ENCODE measurements at places on chromosomes 6 and 20.

GRCh38 chr6:39037707-39038106 lies 10.9 kb upstream of the GLP1R start:
- DNase-seq: no peak

DNA sequence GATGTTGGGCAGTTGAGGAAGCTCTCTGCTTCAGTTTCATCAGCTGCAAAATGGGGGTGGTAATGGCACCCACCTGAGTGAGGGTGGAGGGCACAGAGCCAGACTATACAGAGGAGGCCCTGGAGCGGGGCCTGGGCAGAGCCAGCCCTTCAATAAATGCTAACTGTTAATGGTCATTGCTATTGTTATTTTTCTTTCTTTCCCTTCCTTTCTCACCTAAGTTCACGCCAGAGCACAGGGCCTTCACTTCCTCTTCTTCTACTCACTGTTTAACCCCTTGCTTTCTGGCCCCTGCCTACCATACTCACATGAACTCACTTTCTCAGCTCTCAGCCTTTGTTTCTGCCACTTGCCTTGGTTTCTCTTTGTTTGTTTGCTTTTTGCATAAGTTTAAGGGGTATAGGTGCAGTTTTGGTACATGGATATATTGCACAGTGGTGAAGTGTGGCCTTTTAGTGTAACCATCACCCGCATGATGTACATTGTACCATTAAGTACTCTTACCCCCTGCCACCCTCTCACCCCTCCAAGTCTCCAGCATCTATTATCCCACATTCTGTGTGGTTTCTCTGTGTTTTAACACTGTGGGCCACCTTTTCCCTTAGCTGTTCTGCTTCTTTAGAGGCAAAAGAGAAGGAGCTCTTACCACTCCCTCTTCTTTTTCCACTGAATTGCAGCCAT lies 7.5 kb upstream of the RREB1 start:
- DNase-seq: no peak

- DNase-seq: no peak
Observed at GRCh38 chr6:143141442-143141841, 80.8 kb downstream of the AIG1 start.

GRCh38 chr6:139743664-139744437 lies 369.4 kb upstream of the CITED2 start:
- no peak for DNase-seq

DNA sequence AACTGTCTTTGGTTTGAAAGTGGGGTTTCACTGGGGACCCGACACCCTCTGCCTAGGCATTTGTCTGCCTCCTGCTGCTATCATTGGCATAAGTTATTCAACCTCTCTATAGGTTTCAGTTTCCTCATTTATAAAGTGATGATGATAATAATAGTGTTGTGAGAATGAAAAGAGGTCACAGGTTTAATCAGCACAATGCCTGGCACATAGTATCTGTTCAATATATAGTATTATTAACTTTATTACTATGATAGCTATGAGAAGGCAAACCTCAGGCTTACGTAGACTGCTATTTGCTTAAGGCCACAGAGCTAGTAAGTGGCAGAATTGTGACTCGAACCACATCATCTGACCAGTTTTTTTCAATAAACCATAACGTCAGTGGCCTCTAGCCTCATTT lies 256.8 kb downstream of the CDKAL1 start:
- no peak for DNase-seq

GRCh38 chr6:32370505-32370904 lies 1.2 kb downstream of the TSBP1 start:
- no peak for DNase-seq

DNA sequence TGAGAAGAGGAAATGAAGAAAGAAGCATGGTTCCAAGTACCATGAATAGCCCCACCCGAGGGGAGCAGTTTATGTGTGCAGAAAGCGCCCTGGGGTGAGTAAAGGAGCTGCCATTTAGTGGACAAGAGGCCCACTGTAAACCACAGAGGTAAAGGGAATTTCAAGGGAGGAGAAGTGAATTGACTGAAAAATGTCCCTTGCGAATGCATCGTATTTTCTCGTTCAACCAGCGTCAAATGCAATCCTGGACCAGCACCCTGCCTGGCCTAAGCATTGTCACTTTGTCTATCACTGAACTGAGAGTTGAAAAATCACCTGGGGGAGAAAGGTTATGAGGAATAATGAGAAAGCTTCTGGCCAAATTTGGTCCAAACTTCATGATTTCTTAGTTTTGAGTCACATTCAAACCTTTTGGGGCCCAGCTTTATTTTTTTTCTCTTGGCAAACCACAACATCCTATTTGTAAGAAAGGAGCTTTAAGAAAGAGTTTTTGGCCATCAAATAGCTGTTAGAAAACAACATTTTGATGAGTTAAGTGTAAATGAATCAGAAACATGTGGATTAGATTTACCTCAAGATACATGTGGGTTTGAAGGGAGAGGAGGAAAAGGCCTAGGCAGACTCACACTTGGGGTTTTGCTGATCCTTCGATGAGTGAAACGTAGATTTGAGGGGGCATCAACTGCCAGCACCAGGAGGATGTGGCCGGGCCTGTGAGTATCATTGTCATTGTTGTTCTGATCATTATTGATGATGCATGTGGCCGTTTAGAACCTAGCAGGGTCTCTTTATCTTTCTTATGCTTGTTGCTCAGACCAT lies 214.0 kb downstream of the CLIC5 start:
- DNase-seq: no peak

- no peak for DNase-seq
Observed at GRCh38 chr6:168100011-168100802, 21.2 kb upstream of the FRMD1 start.

DNA sequence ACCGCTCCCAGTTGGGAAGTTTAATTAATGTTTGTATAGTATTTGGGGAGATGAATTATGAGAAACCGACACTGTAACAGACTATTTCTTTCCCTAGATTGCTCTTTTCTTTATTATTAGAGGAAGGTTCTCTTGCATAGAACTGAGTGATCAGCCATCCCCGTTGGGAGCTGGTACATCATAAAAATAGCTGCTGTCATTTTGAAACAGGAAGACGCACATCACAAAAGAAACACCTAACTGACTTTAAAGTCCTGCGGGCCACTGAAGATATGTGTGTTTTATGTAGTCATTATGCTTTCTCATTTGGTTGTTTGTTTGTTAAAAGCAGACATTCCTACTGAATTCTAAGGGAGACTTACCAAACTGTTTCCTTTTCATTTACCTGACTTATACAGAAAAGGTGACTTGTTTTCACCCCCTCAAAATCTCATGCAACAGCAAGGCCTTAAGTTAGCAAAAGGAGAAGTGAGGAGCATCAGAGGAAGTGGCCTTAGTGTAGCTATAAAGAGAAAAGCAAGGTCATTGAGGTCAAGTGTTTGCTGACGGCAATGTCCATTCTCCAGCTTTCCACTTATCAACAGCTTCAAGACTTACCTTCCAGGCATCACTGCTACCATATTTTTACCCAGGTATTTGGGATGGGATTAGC lies 91.0 kb downstream of the PKHD1 start:
- no peak for DNase-seq

GRCh38 chr20:46056970-46057855 lies 28.2 kb downstream of the SLC12A5 start:
- no peak for DNase-seq

DNA sequence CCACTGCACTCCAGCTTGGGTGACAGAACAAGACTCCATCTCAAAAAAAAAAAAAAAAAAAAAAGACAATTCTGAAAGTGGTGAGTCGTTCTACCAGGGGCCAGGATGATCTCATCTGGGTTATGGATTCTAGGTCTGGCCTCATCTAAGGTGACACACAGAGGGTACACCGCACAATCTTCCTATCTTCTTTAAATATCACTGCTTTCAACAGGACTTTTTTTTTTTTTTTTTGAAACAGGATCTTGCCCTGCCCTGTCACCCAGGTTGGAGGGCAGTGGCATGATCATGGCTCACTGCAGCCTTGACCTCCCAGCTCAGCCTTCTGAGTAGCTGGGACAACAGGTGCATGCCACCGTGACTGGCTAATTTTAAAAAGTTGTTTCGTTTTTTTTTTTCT lies 67.7 kb downstream of the SLC16A10 start:
- DNase-seq: no peak

- no peak for DNase-seq
Observed at GRCh38 chr6:53647462-53648094, 18.0 kb downstream of the KLHL31 start.

GRCh38 chr20:25397821-25398220 lies 7.2 kb upstream of the ABHD12 start:
- no peak for DNase-seq

GRCh38 chr20:1875762-1876161 lies 19.4 kb upstream of the SIRPA start:
- no peak for DNase-seq

DNA sequence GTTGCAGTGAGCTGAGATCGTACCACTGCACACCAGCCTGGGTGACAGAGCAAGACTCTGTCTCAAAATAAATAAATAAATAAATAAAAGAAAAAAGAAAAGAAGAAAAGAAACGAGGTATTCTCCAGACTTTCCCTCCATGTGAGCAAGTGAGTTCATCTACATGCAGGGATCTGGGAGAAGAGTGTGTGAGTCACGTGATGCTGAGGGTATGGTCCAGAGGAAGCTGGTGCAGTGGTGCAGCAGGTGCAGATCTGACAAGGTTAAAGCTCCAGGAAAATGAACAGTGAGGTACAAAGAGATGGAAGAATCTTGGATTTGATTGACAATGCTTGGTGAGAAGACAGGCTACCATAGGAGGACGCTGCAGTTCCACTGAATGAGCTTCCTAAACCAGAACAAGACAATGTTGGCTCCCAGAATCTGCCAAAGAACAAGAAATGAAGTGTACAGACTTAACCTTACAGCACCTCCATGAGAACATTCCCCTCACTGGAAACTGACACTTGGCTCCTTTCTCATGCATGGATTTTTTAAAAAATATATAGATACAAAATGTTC lies 79.5 kb upstream of the BTBD3 start:
- no peak for DNase-seq

GRCh38 chr6:121666814-121667213 lies 231.4 kb downstream of the GJA1 start:
- no peak for DNase-seq

GRCh38 chr6:56549014-56549413 lies 93.7 kb downstream of the DST start:
- DNase-seq: no peak

- DNase-seq: no peak
Observed at GRCh38 chr20:14561741-14562221, 224.4 kb upstream of the FLRT3 start.
